ENCODE measurements at places on chromosomes 12 and 14.

- no peak for DNase-seq
These were observed 24.1 kb downstream of the TMEM260 start for GRCh38 chr14:56603648-56604047.

- DNase-seq: peak; percentile 95
These were observed 143.7 kb upstream of the FRMD6 start for GRCh38 chr14:51507906-51508511.

GRCh38 chr12:96073346-96074330, 38.3 kb upstream of the LTA4H start:
- DNase-seq: no peak

DNA sequence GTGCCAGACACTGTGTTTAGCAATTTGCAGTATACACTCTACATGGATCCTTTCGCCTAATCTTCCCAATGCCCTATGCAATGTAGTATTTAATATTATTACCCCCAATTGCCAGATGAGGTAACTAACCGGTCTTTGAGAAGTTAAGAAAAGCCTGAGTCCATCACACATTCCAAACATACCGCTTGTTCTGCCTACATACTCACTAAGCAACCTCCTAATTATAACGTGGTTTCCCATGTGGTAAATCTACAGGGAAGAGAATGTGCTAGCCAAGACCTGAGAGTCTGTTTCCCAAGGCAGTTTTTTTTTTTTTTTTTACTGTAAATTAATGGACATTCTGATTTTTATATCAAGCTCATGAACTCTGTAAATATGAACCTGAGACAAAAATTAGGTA, 37.2 kb downstream of the ATP2B1 start:
- DNase-seq: no peak

GRCh38 chr14:57066887-57067513, 201.7 kb downstream of the EXOC5 start:
- peak; percentile 22 for DNase-seq

GRCh38 chr12:43848226-43848507, 12.3 kb downstream of the TMEM117 start:
- DNase-seq: no peak

- DNase-seq: no peak
These were observed 11.5 kb downstream of the OAS2 start for GRCh38 chr12:112989806-112990205.

- peak; percentile 65 for DNase-seq
These were observed 598 bp downstream of the KDM2B start for GRCh38 chr12:121579981-121580868.

DNA sequence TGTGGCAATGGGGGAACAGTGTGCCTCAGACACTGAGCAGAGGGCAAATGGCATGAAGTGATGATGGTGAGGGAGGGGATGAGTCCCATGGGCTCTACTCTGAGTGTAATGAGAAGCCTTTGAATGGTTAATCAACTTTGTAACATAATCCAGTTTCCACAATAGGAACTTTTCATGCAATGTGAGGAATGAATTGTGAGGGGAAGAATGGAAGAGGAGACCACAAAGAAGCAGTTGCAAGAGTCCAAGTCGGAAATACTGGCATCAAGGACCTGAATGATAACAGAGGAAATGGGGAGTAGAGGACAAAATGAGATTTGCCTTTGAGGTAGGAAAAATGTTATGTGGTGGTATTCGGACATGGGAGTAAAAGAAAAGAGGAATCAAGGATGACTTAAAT, 476.9 kb upstream of the PRICKLE1 start:
- no peak for DNase-seq

DNA sequence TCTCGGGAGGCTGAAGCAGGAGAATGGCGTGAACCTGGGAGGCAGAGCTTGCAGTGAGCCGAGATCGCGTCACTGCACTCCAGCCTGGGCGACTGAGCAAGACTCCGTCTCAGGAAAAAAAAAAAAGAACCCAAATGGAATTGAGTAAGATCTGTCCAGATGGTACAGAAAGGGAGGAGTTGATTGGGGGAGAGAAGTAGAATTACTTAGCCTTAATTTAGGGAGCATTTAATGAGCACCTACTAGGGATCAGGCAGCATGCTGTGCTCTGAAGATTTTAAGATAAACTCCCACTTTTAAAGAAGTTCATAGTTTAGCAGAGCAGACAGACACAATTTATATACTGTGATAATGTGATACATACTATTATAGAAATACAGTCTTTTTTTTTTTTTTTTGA, 4.5 kb downstream of the RAB5B start:
- no peak for DNase-seq
